ENCODE measurements at places on chromosomes 3 and 15.

- DNase-seq = no peak
Measured at GRCh38 chr3:107604057-107604822, 81.5 kb downstream of the BBX start.

DNA sequence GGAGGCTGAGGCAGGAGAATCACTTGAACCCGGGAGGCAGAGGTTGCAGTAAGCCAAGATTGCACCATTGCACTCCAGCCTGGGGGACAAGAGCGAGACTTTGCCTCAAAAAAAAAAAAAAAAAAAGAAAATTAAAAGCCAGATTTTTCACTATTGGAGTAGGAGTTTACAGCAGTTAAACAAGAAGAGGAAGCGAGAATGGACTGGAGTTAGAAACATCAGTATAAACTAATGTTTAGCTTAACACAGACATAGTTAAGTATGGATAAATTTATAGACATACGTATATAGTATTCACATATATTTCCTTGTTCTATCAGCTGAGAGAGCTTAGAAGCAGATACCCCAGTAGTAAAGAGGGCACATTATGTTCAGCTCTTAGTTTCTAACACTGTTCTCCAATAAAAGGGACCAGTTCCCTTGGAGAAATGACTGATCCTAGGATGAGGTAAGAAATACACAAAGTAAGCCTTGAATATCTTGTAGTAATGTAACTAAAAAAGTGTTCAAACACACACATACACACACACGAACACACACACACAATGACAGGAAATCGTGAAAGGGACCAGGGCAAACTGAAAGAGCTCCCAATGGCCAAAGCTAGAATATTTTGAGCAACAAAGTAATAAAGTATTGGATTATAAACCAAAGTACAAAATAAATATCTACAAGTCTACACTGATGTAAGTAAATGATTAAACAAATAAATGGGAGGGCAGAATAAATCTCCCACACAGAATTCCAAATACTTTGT lies 25.1 kb downstream of the PIK3CB start:
- no peak for DNase-seq

- no peak for DNase-seq
Measured at GRCh38 chr3:18405141-18405540, 20.0 kb downstream of the SATB1 start.

DNA sequence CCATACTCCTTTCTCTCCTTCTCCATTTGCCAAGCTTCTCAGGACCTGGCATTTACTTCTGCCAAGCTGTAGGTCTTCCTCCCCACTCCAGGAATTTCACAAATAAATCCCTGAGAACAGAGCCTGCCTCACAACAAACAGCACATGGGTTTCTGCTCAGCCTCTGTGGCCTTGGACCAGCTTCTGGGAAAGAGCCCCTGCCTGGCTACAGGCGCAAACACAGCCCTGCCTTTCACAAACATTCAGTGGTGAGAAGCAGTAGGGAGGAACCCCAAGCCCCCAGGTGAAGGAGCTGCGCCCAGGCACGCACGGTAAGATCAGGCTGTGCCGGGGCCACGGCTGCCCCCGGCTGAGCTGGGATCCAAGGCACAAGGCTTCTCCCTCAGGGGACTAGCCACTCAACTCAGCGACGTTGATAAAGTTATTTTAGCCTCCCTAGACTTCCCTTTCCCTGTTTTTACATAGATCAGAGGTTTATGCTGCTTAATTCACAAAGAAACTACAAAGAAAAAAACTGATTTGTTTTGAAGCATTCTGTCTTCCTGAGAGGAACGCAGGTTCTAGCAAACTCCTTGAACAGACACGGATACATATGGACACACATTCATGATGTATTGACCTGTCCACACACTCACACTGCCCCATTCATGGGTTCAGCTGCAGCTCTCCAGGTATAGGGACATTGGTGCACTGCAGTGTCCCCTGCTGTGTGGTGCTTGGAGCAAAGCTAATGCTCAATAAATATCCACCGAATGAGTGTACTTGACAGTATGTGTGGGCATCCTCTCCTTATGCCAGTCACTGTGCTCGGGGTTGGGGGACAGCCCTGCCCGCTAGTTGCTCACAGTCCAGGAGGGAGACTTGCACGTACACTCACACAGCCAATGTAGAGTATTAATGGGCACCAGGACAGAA lies 25.4 kb downstream of the HES1 start:
- peak; percentile 65 for DNase-seq

DNA sequence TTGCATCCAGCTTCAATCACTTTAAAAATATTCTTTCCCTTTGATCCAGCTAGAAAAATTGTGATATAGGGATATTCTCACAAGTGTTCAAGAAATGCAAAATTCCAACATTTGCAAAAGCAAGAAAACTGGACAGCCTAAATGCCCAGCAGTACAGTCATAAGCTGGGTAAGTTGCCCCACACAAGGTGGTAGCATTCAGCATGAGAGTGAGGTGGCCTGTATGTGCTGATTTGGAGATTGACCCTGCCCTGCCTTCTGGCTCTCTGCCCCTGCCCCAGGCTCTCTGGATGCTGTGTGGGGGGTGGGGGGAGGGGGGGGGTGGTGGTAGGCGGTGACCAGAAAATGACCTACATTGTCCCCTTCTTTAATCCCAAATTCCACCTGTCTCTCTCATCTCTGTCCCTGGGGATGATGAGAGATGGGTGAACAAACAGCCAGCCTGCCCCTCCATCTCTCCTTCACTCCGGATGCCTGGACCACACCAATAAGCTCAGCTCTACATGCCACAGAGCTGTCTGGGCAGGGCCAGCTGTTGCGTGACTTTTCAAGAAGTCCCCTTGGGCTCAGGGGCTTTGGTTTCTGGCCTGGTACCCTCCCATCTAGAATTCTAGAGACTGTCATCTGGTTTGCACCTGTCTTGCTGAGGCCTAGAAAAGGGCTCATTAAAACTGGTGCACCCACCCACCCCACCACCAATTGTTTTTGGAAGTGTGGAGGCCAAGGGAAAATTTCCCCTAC lies 42.2 kb downstream of the SLC28A1 start:
- no peak for DNase-seq

GRCh38 chr3:32968920-32969389 lies 17.5 kb downstream of the CCR4 start:
- DNase-seq = no peak

GRCh38 chr3:84891851-84892250 lies 66.9 kb upstream of the CADM2 start:
- DNase-seq = no peak

- no peak for DNase-seq
Measured at GRCh38 chr3:69276884-69277283, 109.0 kb downstream of the FRMD4B start.

- no peak for DNase-seq
Measured at GRCh38 chr3:193903966-193904365, 232.0 kb upstream of the HES1 start.

DNA sequence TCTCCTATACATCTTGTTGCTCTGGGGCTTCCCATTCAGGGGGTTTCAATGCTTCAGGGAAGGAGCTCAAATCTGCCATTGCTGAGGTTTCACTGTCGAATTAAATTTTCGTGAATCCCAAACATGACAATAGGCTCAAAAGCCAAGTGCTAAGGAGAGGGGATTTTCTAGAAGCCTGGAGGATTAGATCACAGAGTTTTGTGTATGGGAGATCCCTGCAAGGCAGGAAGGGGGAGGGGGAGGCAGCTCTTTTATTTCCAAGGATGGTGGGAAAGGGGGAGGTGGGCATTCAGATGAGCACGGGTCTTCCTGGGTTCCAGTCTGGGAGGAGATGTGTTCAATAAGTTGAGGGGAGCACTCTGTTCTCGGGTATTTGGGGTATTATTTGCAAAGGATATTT lies 69.9 kb upstream of the DLG1 start:
- DNase-seq = peak; percentile 65

- DNase-seq = no peak
Measured at GRCh38 chr15:75193976-75194375, 7.7 kb upstream of the C15orf39 start.
